Substantia nigra (tissue), 51 donors: ENCODE measurements at places on chromosomes 13 and 19.

DNA sequence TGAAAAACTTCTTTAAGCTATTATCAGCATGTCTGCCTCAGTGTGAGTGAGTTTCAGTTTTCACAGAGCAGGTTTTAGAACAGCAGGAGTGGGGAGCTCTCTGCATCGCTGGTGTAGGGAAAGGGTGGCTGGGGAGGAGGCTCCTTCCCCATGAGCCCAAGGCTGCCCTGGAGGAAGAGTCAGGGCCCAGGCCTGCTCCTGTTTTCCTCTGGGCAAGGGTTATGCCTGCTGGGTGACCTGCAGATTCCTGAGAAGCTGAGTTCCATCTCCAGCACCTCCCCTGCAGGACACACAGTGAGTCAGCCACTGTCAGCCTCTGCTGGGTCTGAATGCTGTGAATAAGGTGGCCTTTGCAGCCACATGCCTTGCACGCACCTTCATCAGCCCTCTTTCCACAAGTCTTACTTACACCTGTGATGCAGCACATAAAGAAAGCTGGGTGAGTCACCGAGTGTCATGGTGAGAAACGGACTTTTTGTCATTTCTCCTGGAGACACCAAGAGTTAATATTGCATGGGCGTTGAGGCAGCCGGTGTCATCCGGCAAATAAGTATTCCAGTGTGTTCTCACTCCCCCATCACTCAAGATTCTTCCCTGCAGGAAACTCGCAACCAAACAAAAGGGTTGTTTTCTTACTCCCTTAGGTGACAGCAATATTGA, 186.4 kb upstream of the KL start:
- DNase-seq, result no peak

DNA sequence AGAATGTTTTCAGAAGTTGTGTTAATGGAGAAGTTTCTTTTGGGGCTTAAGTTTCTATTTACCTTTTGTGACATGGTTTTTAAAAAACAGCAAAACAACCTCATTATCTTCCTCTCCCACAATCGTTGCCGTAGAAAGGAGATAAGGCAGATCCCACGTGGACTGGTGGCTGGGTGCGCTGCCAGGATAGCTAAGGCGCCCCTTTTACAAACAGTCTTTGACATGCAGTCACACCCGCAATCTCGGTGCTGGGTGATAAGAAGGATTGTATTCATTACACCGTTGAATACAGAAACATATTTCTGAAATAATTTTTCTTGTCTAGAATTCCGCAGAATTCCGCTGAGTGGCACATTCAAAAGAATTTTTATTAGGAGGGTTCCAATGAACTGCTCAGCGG, 271.1 kb downstream of the UQCRFS1 start:
- no peak for DNase-seq

GRCh38 chr13:93847162-93847561, 620.6 kb downstream of the GPC6 start:
- no peak for DNase-seq

GRCh38 chr13:46647512-46648065, 94.6 kb downstream of the LRCH1 start:
- no peak for DNase-seq

DNA sequence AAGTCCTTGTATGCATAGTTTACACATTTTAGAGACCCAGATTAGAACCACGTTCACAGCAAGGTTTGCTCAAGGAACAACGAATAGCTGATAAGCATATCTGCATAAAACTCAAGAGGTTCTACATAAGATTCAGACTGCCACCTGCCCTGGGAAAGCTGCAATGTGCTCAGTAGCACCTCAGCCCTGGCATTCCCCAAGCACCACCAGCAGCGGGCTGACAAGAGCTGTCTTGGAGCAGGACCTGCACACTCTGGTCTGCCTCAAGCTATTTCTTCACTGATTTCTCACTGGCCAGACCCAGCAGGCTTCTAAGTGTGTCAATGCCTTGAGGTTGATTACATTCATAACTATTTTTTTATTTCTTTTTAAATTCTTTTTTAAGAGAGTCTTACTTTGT, 65.8 kb upstream of the UQCRFS1 start:
- DNase-seq, result no peak

DNA sequence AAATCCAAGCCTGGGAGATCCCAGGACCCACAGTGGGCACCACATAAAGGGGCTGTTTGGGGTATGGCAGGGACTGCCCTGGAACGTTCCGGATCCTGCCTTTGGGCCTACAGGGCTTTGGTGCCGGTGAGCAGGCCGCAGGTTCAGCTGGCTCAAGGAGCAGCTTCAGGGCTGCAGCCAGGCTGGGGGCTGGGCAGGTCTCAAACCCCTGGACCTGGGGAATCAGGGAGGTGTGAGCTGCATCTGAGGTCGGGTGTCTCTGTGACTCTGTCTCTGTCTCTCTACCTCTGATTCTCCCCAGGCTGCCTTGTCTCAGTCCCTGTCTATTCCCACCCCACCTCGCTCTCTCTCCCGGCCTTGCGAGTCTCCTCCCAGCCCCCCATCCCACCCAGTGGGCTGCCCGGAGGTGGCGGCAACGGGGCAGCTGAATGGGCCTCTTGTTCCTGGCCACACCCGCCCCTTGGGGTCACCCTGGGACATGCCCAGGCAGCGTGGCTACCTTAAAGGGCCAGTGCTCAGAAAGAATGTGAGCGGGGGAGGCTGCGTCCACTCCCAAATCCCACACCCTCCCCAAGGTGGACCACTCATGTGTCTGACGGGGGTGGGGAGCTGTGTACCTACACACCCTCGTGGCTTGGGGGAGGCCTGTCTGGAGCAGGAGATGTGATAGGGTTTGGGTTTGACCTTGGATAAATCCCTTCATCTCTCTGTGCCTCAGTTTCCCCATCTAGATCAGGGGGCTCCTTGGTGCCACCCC, 31.1 kb downstream of the NFIC start:
- peak; percentile 33 for DNase-seq

DNA sequence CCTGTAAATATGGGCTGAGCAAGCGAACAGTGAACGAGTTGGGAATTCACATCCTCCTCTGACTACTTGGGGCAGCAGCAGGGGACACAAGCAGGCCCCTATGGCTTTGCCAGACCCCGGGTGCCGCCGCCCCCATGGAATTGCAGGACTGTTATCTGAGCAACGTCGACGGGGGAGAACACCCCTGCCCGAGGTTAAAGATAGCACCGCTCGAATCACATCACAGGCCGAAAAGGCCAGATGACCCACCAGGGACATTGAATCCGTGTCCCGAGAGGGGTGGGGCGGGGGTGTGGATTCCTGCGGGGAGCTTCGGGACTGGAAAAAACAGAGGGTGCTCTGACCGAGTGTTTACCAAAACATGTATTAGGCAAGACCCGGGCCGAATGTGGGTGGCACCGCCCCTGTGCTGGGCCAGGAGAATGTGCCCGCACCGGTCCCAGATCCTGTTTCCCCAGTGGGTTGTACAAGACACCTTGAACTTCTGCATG, 9.1 kb downstream of the FEM1A start:
- no peak for DNase-seq

- no peak for DNase-seq
These were observed 8.6 kb upstream of the NAPA start for GRCh38 chr19:47523473-47523872.
